ENCODE measurements at places on chromosomes 7 and 10. TPM values are rescaled to one million over a fixed set of nuclear protein-coding genes. Genes with fewer than 3 reads are reported as not detected.

PAX4 gene
- not detected for total RNA-seq

LRIT1 gene
- total RNA-seq: not detected

FLNC gene
- total RNA-seq: 520 TPM

RNF133 gene
- total RNA-seq: not detected

DNA sequence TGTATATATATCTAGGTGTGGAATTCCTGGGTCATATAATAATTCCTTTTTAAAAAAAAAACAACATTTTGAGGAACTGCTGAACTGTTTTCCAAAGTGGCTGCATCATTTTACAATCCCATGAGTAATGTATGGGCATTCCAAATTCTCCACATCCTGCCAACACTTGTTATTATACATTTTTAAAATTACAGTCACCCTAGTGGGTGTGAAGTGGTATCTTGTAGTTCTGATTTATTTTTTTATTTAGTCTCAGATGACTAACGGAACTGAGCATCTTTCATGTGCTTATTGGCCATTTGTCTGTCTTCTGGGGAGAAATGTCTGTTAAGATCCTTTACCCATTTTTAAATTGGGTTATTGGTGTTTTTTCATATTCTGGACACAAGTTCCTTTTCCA is 12.0 kb upstream of the KLHL7 start:
- peaks cover 15% of the 10 kb centered on the region for H3K36me3 ChIP-seq
- H3K4me1 ChIP-seq: peaks cover 20% of the 10 kb centered on the region
- peak; percentile 87 for DNase-seq
- H3K27ac ChIP-seq: peak overlapping the region; percentile 40
- H3K4me3 ChIP-seq: peak overlapping the region; percentile 25
- peaks cover 2% of the 10 kb centered on the region for H3K27me3 ChIP-seq

- H3K4me3 ChIP-seq: no peak overlapping the region
- H3K27ac ChIP-seq: no peak overlapping the region
- no peaks in the 10 kb centered on the region for H3K27me3 ChIP-seq
- H3K36me3 ChIP-seq: no peaks in the 10 kb centered on the region
- H3K4me1 ChIP-seq: no peaks in the 10 kb centered on the region
- DNase-seq: no peak
Observed at GRCh38 chr7:25476863-25477499, 248.7 kb upstream of the NPVF start.

ADAM22 gene
- total RNA-seq: 0.24 TPM

MNX1 gene
- not detected for total RNA-seq

- H3K36me3 ChIP-seq: no peaks in the 10 kb centered on the region
- DNase-seq: no peak
- no peak overlapping the region for H3K27ac ChIP-seq
- H3K27me3 ChIP-seq: peaks cover 2% of the 10 kb centered on the region
- peaks cover 30% of the 10 kb centered on the region for H3K4me1 ChIP-seq
- H3K4me3 ChIP-seq: no peak overlapping the region
Observed at GRCh38 chr7:110568388-110568787, 522.5 kb upstream of the LRRN3 start.

DNA sequence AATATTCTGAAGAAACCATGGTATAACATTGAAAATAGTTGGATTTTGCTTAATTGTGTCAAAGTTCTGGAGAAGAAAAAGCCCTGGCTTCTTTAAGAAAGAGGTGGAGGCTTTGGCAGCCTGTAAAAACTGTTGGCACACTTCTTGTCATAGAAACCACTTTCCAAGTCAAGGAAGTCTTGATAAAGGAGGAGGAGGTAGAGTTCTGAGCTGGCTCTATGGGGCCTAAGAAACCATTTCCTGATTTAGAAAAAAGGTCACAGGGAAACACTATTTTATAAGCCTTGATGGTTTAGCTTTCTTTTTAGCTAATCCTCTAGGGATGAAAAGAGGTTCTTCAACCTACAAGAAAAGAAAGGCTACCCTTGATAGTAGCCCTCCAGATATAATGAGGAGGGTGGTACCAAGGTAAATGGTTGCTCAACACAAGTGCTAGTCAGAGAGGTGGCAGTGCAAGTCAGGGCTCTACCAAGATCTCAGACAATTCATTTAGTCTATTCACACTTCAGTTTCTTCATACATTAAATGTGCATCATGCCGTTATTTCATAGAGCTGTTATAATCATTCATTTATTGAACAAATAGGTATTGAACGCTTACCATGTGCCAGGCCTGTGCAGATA is 346.9 kb downstream of the RNLS start:
- H3K36me3 ChIP-seq: no peaks in the 10 kb centered on the region
- peaks cover 5% of the 10 kb centered on the region for H3K4me1 ChIP-seq
- no peak for DNase-seq
- H3K27ac ChIP-seq: no peak overlapping the region
- H3K4me3 ChIP-seq: no peak overlapping the region

GRCh38 chr10:279655-280054 is 144.4 kb downstream of the ZMYND11 start:
- no peak overlapping the region for H3K4me3 ChIP-seq
- H3K27ac ChIP-seq: no peak overlapping the region
- H3K36me3 ChIP-seq: peaks cover 52% of the 10 kb centered on the region
- no peak for DNase-seq
- peaks cover 23% of the 10 kb centered on the region for H3K4me1 ChIP-seq
- H3K27me3 ChIP-seq: peaks cover 3% of the 10 kb centered on the region

PPP1R9A gene
- total RNA-seq: not detected

DNA sequence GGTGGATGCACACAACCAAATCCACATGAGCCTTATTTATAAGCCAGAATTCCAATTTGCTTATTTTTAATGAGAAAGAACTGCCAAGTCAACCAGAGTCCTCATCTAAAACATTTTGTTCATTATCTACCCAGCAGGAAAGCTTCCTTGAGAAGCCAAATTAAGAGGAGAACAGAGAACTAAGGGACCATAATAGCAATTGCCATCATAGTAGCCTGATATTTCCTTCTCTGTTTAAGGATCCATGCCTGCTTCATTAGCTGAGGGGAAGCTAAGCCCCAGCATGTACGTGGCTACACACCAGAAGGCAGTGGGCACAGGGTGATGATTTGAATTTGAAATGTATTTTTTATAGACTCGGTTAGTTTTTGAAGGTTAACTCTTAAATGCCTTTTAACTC is 46.8 kb downstream of the ADAM12 start:
- H3K27ac ChIP-seq: no peak overlapping the region
- peaks cover 5% of the 10 kb centered on the region for H3K36me3 ChIP-seq
- no peak for DNase-seq
- H3K4me1 ChIP-seq: no peaks in the 10 kb centered on the region
- H3K27me3 ChIP-seq: 0 out of 2 replicates have a peak, but pooled peaks cover 2% of the 10 kb centered on the region
- H3K4me3 ChIP-seq: no peak overlapping the region

DNA sequence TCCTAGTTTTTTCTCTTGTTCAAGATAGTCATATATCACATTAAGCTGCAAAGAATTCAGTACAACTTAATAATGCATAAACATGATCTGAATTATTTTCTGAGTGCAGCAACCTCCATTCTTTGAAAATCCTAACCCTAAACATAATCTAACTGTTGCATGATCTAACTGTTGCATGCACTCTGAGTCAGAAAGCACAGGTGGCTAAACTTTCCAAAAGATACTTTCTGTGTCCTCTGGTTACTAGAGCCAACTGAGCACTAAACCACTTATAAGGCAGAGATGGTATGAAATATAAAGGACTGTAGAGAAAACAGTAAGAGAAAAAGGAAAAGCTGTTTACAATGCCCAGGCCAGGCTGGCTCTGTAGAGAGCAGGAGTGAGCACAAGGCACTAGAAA is 23.0 kb upstream of the FAM133B start:
- peaks cover under 1% of the 10 kb centered on the region for H3K27me3 ChIP-seq
- H3K36me3 ChIP-seq: peaks cover 35% of the 10 kb centered on the region

DNA sequence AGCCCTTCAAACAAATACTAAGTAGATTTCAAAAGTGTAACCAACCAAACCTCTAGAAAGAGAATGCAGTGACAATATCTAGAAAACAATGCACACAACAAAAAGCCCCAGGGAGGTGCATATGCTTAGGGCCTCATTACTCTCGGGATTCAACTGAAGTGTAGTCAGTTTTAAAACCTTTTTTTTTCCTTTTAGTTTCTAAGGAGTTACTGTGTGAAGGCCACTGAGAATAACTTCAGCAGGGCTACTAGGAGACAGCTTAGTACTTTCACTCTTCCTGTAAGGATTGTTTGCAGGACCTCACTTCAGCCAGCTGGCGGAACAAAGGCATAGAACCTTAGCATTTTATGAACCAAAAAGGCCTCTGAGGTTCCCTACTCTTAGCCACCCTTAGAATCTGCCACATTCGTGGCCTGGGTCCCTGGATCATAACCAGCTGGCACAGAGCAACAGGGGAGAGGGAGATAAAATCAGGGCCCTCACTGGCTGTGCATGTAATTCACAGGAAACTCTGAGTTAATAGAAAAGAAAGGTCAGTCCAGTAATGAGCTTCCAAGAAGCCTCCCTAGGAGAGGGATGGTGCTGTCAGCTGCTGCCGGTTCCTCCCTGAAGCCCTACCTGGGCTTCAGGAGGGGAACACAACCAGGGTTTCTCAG is 3.6 kb downstream of the VOPP1 start:
- H3K27me3 ChIP-seq: peaks cover 3% of the 10 kb centered on the region
- peaks cover 16% of the 10 kb centered on the region for H3K36me3 ChIP-seq
- peaks cover 74% of the 10 kb centered on the region for H3K4me1 ChIP-seq
- peak overlapping the region; percentile 72 for H3K27ac ChIP-seq
- H3K4me3 ChIP-seq: peak overlapping the region; percentile 94

- H3K4me3 ChIP-seq: peak overlapping the region; percentile 7
- peaks cover 9% of the 10 kb centered on the region for H3K36me3 ChIP-seq
- DNase-seq: no peak
Observed at GRCh38 chr7:5519515-5519928, 95.9 kb upstream of the TNRC18 start.

- no peaks in the 10 kb centered on the region for H3K36me3 ChIP-seq
- DNase-seq: no peak
- peaks cover 19% of the 10 kb centered on the region for H3K4me1 ChIP-seq
- no peak overlapping the region for H3K4me3 ChIP-seq
- no peak overlapping the region for H3K27ac ChIP-seq
Observed at GRCh38 chr7:151843181-151843580, 33.7 kb downstream of the PRKAG2 start.

GRCh38 chr7:51307651-51308210 is 8.9 kb downstream of the COBL start:
- H3K27ac ChIP-seq: no peak overlapping the region
- H3K4me1 ChIP-seq: peaks cover 5% of the 10 kb centered on the region
- H3K4me3 ChIP-seq: no peak overlapping the region
- no peak for DNase-seq

DNA sequence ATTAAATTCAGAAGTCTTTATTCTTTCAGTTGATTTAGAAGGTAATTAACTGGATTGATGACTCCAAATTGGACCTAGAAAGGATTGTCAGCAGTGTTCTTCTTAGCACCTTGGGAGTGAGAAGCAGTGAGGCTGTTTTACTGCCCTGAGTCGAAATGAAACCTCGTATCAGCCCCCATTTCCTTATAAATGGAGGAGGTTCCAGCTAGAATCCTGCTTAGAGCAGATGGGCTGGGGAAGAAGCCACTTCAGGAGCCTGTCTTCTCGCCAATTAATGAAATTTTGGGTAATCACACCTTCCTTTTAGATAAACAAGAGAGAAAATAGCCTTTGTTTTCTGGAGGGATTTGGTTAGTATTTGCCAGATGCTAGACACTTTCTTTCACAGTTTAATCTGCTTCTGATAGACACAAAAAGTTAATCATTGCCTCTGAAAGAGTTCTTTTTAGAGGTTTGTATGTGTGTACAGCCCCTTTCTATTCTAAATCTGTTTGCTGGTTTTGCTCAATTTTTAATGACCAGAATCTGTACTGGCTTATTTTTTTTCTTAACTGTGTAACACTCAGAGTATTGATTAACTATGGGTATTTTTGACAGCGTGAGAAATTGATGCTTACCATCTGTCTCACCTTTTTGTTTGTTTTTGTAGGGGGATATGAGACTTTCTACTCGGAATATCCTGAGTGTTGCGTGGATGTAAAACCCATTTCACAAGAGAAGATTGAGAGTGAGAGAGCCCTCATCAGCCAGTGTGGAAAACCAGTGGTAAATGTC is 4.6 kb downstream of the DUSP5 start:
- H3K36me3 ChIP-seq: peaks cover 65% of the 10 kb centered on the region
- peaks cover 77% of the 10 kb centered on the region for H3K4me1 ChIP-seq
- peaks cover 29% of the 10 kb centered on the region for H3K27me3 ChIP-seq
- DNase-seq: no peak

EEPD1 gene
- 1.5 TPM for total RNA-seq

GRCh38 chr10:24385776-24386175 is 176.8 kb downstream of the KIAA1217 start:
- no peak overlapping the region for H3K27ac ChIP-seq
- no peaks in the 10 kb centered on the region for H3K27me3 ChIP-seq
- DNase-seq: no peak
- no peak overlapping the region for H3K4me3 ChIP-seq

C10orf62 gene
- total RNA-seq: not detected

- H3K27me3 ChIP-seq: peaks cover 31% of the 10 kb centered on the region
- H3K4me3 ChIP-seq: no peak overlapping the region
- H3K27ac ChIP-seq: no peak overlapping the region
- H3K4me1 ChIP-seq: peaks cover 21% of the 10 kb centered on the region
- H3K36me3 ChIP-seq: no peaks in the 10 kb centered on the region
Observed at GRCh38 chr7:155814316-155815276, 2.3 kb upstream of the SHH start.

DNA sequence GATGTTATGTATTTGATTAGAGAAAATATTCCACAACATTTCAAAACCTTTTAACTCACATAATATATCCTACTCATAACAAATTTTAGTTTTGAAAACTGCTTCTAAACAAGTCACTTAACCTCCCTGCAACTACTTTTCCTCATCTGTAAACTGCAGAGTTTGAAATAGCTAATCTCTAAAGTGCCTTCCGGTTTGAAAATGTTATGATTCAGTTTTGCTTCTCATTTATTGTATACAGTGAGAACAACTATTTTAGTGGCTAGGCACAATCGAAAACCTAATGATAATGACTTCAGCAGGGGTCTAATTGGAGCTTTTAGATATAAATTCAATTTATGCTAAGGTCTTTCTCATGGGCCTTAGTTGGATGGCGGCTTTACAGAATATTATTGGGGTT is 30.7 kb upstream of the TEX47 start:
- no peak overlapping the region for H3K4me3 ChIP-seq
- DNase-seq: no peak
- no peaks in the 10 kb centered on the region for H3K27me3 ChIP-seq
- no peaks in the 10 kb centered on the region for H3K4me1 ChIP-seq

SPDYE2B gene
- total RNA-seq: not detected

GRCh38 chr10:93462881-93463280 is 19.3 kb downstream of the MYOF start:
- peaks cover 94% of the 10 kb centered on the region for H3K4me1 ChIP-seq
- H3K36me3 ChIP-seq: peaks cover 50% of the 10 kb centered on the region
- peaks cover 4% of the 10 kb centered on the region for H3K27me3 ChIP-seq
- peak overlapping the region; percentile 99 for H3K27ac ChIP-seq
- H3K4me3 ChIP-seq: peak overlapping the region; percentile 74

TRIM73 gene
- 1.2 TPM for total RNA-seq

DNA sequence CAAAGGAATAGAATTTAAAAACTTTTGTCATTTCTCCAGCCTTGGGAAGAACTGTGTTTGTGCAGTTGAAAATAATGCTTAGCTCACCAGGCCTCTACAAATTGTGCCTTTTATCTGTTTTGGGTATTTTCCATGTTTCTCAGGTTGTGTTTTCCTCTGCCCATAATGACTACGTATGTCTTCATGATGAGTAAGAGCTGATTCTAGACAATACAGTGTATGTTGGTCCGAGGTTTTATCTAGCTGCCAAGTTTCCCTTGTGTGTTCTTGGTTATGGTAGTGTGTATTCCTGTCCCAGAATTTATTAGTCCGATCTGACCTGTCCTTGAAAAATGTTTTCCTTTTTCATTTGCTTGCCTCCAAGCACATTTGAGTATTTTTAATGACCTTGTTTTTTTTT is 83.7 kb upstream of the GLCCI1 start:
- no peaks in the 10 kb centered on the region for H3K27me3 ChIP-seq
- H3K4me1 ChIP-seq: peaks cover 4% of the 10 kb centered on the region
- peak; percentile 19 for DNase-seq
